ENCODE measurements at places on chromosomes 2 and 18. TPM values are rescaled to one million over a fixed set of nuclear protein-coding genes. Genes with fewer than 3 reads are reported as not detected.

Gene MAP3K20
- 55.0 TPM for total RNA-seq

DNA sequence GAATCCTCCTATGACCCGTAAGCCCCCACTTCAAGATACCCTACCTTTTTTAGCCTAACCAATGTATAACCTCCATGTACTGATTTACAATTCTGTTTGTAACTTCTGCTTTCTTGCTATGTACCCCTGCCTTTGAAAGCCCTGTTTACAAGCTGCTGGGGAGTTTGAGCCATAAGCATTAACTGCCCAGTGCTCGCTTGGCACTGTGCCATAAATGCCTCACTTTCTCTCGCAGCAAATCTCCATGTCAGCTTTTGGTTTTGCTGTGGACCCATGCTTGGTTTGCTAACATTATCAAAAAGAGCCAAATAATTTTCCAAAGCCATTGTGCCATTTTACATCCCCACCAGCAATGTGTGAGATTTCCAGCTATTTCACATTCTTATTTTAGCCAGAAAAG, 51.8 kb downstream of the TEX51 start:
- no peak for DNase-seq

Gene ANKRD62
- not detected for total RNA-seq

DNA sequence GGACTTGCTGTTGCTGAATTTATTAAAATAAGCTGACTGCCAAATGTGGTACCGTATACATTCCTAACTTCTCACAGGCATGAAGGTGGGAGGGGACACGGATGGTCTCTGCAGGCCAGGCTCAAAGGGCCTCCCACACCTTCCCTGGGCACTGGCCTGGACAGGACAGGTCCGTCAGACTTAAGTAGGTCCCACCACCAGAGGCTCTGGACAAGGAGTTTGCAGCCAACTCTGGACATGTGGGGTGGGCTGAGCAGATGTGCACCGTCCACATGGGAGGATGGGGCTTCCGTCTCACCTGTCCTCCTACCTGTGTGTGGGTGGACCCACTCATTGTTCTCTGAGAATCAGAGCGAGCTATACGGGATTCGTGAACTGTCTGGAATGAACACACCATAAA, 8.2 kb downstream of the ODC1 start:
- no peak for DNase-seq

Data from GM23248 (cell line).